NCI-H460 (cell line): ENCODE measurements at places on chromosomes 12 and 14. TPM values are rescaled to one million over a fixed set of nuclear protein-coding genes. Genes with fewer than 3 reads are reported as not detected.

GRCh38 chr12:68580911-68581310 lies 29.8 kb upstream of the RAP1B start:
- DNase-seq: no peak

GRCh38 chr14:74638066-74638465 lies 26.0 kb upstream of the LTBP2 start:
- DNase-seq: no peak

GRCh38 chr12:643475-644302 lies 19.6 kb downstream of the NINJ2 start:
- DNase-seq: no peak

DNA sequence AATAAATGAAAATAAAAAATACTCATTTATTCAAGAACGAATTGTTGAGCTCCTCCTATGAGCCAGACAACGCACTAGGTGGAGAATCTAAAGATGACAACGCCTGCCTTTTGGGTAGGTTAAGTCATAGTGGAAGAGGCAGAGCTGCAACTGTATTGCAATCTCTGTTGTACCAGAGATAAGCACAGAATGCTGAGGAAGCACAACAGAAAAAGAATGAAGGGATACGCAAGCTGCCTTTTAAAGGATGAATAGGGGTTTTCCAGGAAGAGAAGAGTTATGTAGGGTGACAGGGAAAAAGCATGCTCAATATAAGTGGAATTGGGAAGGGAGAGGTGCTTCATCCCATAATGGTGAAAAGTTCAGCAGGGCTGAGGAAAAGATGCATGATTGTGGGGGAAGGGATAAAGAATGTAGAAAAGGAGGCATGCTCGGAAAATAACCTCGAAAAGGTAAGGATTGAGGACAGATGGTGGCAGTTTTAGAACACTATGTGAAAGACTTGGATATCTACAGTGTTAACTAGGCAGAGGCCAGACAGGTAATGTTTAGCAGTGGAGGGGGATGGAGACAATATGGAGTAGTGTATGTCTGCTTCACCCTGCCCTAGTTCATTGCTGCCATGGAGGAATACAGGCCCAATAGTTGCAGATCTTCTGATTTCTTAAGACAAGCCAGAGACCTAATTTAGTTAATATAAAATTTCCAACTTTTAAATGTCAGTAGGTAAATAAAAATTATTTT lies 63.9 kb upstream of the DUSP6 start:
- DNase-seq: no peak

The KRT2 gene
- total RNA-seq: not detected in 2 replicates

The MYF6 gene
- total RNA-seq: not detected in 2 replicates
